ENCODE measurements at places on chromosomes 5 and 9.

DNA sequence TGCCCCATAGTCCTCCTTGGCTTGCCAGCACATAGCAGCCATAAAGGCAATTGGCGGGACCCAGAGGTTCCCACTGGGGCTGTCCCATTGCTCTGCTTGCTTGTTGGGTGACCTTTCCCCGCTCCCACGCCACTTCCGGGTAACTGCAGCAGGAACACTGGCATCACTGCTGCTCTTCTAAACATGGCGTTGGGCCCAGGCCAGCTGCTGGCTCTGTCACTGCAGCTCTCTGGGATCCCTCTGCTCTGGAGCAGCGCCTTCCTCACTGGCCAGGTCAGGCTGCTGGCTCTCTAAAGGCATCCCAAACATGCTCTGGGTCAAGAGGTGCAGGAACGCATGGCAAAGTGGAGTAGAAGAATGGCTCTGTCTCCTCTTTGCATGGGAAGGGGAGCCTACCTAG is 92.9 kb downstream of the DRD1 start:
- DNase-seq, result no peak

DNA sequence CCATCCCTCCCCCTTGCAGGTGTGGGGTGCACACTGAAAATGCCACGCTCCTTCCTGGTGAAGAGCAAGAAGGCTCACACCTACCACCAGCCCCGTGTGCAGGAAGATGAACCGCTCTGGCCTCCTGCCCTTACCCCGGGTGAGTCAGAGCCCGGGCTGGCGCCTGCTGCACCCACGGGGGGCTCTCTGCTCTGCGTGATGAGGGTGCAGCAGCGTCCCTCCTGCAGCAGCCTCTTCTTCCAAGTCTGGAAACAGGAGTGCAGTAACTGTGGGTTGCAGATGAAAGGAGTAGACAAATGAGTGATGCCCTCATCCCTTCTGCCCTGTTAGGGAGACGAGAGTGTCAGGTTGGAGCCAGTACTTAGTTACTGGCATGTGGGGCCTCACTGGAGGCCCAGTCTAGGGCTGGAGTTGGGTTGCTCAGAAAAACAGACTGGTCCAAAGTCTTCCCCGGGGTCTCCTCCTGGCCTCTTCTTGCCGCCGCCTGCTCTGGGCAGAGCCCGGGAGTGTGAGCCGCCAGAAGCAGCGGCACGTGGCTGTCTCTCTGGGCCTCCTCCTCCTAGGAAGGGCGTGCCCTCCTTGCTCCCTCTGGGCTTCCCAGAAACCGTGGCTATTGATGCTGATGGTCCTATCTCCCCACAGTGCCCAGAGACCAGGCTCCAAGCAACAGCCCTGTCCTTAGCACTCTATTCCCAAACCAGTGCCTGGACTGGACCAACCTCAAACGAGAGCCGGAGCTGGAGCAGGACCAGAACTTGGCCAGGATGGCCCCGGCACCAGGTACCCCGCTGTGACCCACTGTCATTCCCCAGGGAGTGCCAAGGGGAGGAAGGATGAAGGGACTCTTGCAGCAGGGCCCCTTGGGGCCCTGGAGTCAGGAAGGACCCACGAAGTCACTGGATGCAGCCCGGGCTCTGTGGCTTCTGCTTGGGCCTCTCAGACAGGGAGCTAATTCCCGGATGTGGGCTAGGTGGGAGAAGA is 8.4 kb downstream of the GFI1B start:
- DNase-seq, result no peak

- no peak for DNase-seq
These were observed 36.9 kb upstream of the CDK20 start for GRCh38 chr9:88011005-88011766.

DNA sequence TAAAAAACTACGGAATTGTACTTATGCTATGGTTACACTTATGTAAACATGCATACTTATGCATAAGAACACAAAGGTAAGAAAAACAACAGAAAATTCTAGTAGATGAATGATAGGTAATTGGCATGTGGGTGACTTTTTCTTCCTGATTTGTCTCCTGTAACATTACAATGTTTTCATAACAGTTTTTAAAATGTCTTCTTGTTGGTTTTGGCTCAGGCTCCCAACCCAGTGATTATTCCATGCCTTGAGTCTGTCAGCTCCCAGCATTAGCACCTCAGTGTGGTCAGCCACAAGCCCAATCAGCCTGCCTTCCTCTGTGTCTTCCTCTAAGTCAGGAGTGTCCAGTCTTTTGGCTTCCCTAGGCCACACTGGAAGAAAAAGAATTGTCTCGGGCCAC is 7.9 kb upstream of the FOXE1 start:
- DNase-seq, result no peak

DNA sequence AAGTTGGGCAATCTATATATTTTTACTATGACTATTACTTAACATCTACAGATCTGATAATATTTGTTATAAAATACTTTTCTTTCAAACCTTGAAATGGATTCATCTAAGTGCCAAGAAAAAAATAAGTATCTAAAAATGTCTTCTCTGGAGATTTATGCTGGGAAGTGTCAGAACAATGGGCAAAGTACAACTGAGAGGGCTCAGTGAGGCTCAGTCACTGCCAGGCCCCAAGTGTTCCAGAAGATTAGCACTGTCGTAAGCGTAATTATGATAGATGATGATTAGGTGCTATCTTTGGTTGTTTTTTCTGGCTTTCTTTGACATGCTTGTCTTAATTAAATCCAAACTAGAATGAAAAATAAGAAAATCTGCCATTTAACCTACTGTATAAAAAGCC is 72.2 kb upstream of the ADAMTS19 start:
- no peak for DNase-seq

DNA sequence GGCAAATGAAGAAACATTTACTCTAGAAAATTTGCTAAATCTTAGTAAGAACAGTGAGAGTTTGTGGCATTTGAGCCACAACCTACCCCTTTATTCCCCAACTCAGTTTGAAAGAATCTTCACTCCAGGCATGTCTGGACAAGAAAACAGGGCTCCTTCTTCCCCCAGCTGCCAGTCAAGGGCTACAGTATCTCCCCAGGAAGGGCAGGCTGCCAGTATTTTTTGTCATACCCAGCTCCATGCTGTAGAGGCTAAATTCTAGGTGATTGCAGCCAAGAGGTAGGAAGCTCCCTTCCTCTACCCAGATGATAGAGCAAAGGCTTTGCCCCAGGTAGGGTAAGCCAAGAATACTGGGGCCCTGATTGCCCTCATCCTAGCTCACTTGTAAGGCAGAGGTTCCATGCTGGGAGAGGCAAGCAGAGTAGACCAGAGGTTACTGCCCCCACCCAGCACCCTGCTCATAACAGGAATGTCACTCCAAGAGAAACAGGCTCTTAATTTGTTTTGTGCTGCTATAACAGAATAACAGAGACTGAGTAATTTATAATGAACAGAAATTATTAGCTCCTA is 20.0 kb upstream of the GRPEL2 start:
- DNase-seq, result no peak

DNA sequence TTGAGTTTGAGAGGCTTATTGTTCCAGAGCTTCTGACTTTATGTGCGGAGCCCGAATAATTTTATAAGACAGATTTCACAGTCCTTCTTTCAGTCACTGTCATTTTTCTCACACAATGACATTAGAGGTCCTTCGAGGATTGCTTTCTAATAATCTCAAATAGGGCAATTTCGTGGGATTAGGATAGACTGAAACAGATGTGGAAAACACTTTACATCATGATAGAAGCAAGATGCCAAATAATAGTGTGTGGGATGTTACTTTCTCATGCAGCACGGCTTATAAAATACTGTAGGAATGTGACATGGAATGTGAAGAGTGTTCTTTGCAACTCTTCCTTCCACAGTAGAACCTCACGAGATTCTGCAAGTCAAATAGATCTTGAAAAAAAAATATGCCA is 451.3 kb downstream of the SEMA5A start:
- no peak for DNase-seq

- DNase-seq, result no peak
These were observed 80.3 kb downstream of the EPB41L4A start for GRCh38 chr5:112338681-112339337.

- DNase-seq, result no peak
These were observed 63.4 kb downstream of the ANKRD33B start for GRCh38 chr5:10627160-10627701.

- DNase-seq, result no peak
These were observed 60.0 kb upstream of the CDH6 start for GRCh38 chr5:31133488-31133887.
